ENCODE measurements at places on chromosomes 7 and 10.

- no peaks in the 10 kb centered on the region for H3K27me3 ChIP-seq
- H3K4me3 ChIP-seq: no peak overlapping the region
- no peak for DNase-seq
- H3K36me3 ChIP-seq: no peaks in the 10 kb centered on the region
These were observed 15.1 kb downstream of the CPA1 start for GRCh38 chr7:130395421-130395820.

DNA sequence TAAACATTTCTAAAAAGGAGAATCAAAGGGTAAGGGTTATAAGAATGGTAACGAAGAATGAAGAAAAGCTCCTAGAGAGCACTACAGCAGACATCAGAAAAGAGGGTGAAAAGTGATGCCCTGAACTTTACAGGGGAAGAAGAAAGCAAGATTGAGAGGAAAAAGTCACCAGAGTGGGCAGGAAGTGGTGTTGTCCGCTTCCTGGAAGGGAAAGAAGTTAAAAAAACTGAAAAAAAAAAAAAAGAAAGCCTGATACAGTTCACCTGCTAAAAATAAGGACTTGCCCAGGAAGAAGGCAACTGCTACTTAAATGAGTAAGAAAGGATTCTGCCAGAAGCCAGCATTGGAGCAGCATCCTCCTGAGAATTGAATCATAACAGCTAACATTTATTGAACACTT lies 330.1 kb upstream of the PHF14 start:
- no peaks in the 10 kb centered on the region for H3K27me3 ChIP-seq
- H3K27ac ChIP-seq: no peak overlapping the region
- no peak overlapping the region for H3K4me3 ChIP-seq
- H3K36me3 ChIP-seq: no peaks in the 10 kb centered on the region

- no peak for DNase-seq
- H3K4me1 ChIP-seq: no peaks in the 10 kb centered on the region
- H3K27ac ChIP-seq: no peak overlapping the region
These were observed 178.9 kb downstream of the SRPK2 start for GRCh38 chr7:105209870-105210269.

GRCh38 chr10:87836098-87836497 lies 18.1 kb upstream of the ATAD1 start:
- H3K27ac ChIP-seq: no peak overlapping the region
- no peaks in the 10 kb centered on the region for H3K4me1 ChIP-seq
- no peaks in the 10 kb centered on the region for H3K27me3 ChIP-seq
- DNase-seq: no peak

DNA sequence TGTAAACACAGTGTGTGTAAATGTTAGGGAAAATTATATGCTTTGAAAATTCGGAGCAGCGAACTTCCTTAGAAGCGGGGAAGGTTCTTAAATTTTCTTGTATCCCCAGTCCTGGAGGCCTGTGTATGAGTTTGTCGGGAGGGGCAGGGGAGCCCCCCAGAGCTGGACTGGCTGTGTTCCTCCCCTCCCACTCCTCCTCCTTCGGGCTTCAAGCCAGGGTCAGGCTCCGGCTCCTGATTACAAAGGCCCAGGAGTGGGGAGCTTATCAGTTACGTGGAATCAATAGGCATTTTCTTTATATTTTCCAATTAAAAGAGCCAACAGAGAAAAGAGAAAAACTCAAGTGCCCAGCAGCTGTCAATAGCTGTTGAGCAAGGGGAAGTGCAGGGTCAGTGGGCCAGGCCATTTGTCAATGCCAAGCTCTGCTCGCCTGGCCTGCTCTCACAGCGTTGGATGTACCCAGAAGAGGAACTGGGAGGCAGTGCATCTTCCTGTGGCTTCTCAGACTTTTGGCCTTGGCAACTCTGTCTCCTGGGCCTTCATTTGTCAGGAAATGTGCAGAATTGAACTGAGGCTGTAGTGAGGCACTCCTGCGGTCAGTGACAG lies 156.9 kb upstream of the PCBD1 start:
- H3K27ac ChIP-seq: no peak overlapping the region
- no peaks in the 10 kb centered on the region for H3K36me3 ChIP-seq
- no peak overlapping the region for H3K4me3 ChIP-seq
- H3K4me1 ChIP-seq: no peaks in the 10 kb centered on the region
- no peak for DNase-seq
- peaks cover 6% of the 10 kb centered on the region for H3K27me3 ChIP-seq

DNA sequence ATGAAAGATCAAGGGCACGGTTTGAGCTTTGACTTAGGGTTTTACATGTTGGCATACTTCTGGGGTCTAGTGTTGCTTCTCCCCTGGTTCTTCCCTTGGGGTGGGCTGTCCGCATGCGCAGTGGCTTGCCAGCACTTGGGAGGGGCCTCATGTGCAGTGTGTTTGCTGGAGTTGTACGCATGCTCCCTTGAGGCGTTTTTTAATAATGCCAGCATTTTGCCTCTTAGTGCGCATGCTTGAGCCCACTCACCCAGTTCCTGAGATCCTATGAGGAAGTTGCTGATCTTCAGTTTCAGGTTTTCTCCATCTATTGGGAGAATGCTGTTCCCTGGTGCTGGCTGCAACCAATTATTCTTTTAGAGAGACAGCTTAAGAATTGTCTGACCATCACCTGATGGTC lies 113.4 kb upstream of the GPR141 start:
- H3K4me3 ChIP-seq: no peak overlapping the region
- H3K27ac ChIP-seq: no peak overlapping the region
- H3K36me3 ChIP-seq: no peaks in the 10 kb centered on the region
